Lower leg skin (tissue), 4 donors: ENCODE measurements at places on chromosomes 11 and 22. TPM values are rescaled to one million over a fixed set of nuclear protein-coding genes. Genes with fewer than 3 reads are reported as not detected.

- DNase-seq = no peak
These were observed 11.4 kb upstream of the DENND5A start for GRCh38 chr11:9276571-9276970.

DNA sequence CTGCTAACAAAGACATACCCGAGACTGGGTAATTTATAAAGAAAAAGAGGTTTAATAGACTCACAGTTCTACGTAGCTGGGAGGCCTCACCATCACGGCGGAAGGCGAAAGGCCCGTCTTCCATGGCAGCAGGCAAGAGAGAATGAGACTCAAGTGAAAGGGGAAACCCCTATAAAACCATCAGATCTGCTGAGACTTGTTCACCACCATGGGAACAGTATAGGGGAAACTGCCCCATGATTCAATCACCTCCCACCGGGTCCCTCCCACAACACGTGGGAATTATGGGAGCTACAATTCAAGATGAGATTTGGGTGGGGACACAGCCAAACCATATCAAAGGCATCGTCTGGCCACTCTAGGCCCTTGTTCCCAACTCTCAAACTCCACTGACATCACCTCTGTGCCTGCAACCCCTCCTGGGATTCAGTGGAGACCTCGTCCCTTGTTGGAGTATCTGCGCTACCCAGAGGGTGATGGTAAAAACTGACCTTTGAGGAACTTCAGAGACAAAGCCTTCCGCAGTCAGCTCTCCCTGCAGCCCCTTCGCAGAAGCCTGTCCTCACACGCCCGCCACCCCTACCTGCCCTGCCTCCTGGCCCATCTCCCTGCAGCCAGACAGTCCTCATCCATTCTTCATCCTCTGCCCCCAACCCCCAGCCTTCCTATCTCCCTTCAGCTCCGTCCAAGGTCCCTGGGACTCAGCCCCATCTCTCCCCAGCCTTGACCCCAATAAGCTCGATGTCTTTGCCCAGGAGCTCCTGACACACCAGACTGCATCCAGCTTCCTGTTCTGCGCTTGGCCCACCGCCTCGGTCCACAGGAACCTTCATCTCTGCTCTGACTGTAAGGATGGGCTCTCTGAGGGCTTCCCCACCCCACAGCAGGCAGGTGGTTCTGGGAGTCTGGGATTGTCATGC lies 15.8 kb downstream of the CCND1 start:
- DNase-seq = no peak

MS4A14 gene
- 0.38 TPM for total RNA-seq

SCO2 gene
- total RNA-seq = 4.0 TPM

DNA sequence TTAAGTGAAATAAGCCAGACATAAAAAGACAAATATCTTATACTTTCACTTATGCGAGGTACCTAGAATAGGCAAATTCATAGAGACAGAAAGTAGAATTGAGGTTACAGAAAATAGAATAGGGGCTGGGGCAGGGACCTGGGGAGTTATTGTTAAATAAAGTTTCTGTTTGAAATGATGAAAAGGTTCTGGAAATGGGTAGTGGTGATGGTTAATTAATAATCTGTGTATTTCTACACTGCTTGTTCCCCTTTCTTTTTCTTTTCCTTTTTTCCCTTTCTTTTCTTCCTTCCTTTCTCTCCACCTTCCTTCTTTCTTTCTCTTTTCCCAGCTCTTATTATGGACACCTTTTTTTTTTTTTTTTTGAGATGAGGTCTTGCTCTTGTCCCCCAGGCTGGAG lies 2.8 kb downstream of the NAALADL1 start:
- DNase-seq = no peak
